ENCODE measurements at places on chromosomes 4 and X.
A peak's percentile ranks its signal among the peaks of the same experiment; 100 is the strongest.

DNA sequence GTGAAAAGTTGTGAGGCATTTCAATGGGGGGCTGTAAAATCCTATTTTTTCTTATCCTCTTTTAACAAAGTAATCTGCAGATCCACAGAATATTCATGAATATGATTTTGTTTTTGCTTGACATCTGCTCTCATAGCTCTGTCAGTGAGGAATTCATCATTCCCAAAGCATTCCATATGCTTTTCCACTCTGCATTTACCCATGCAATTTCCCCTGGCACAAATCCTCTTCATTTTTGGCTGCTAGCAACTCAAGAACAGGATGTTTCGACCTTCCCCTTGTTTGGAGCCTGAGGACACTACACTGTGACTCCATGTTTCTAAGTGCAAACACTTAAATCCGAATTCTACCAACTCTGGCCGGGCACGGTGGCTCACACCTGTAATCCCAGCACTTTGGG lies 48.5 kb downstream of the KLHL15 start:
- DNase-seq = no peak

DNA sequence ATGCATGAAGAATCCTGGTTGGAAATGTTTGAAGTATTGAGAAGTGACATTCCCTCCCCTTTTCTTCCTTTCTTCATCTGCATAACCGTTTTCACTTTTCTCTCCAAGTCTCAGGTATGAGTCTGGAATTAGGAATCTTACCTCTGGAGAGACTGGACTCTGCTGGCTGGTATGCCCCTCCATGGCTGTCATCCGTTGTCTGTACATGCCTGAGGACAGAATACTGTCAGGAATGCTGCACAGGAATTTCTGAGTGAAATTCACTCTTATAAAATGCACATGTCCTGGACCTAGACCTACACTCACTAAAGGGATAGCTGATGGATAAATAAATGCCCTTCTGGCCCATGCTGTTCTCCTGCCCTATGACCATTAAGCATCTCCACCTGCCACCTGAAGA lies 179.5 kb downstream of the MSN start:
- DNase-seq = no peak

GRCh38 chrX:111007238-111007637 lies 88.8 kb upstream of the PAK3 start:
- no peak for DNase-seq

- DNase-seq = no peak
These were observed 67.6 kb downstream of the EIF4E start for GRCh38 chr4:98861100-98861884.

DNA sequence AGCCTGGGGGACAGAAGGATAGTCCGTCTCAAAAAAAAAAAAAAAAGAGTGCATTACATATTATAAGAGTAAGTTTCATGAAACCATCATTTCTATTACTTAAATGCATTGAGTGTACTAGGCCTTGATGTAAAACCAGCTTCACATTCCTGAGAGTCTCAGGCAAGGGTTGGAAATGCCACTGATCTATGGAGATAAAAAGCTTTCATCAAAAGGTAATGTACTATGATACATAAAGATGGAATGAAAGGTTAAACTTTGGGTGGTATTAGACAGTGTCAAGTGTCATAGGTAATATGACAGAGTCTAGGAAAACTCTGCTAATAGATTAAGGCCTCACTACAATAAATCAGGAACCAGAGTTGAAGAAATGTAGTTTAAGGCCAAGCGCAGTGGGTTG lies 7.4 kb downstream of the CFAP97 start:
- no peak for DNase-seq

- DNase-seq = peak; percentile 58
These were observed 67.4 kb downstream of the EGF start for GRCh38 chr4:109979920-109980717.

GRCh38 chr4:78247536-78248285 lies 190.6 kb downstream of the FRAS1 start:
- no peak for DNase-seq

DNA sequence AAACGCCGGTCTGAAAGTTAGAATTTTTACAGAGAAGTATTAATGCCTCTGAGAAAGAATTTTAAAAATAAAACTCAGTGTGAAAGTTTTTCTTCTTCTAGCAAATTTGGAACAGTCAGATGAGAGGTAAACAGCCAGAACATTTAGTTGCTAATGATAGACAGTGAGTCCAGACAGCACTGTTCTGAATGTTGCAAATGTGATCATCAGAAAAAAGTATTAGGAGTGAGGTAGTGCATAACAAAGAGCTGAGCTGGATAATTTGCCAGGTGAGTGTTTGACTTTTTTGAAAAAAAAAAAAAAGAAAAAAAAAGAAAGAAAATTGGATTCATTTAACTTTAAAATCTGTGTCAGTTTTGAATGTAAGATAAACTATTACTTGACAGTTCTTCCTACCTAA lies 42.0 kb upstream of the GRPR start:
- DNase-seq = no peak
